Activated T-cell treated with anti-CD3 and anti-CD28 coated beads, Interleukin-2, amount 50 U/mL, for 72 hours (primary cell): ENCODE measurements at places on chromosomes 5 and 9. TPM values are rescaled to one million over a fixed set of nuclear protein-coding genes. Genes with fewer than 3 reads are reported as not detected.

DNA sequence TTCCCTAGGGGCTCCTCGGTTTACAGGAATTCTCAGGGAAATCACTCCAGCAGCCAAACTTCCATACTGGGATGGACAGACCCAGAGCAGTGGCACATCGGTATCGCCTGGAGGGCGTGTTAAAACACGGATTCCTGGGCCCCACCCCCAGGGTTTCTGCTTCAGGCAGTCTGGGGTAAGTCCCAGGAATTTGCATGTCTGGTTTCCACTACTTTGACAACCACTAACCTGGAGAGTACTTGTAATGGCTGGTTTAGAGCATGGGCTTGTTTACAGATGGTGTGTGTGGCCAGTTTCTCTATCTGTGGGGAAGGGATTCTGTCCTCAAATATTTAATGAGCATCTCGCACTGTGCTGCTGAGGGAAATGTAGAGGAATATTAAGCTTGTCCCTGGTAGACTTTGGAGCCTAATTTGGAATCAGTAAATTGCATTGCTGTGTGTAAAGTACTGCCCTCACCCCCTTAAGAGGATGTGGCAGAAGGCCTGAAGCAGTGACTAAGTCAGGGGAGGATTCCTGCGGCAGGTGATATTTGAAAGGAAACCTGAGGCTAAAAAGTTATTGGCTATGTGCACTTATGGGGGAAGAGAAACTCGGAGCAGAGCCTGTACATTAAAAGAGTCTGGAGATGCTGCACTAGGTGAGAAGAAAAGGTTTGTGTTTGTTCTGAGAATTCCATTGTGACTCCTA, 18.6 kb upstream of the TJP2 start:
- DNase-seq: no peak

DNA sequence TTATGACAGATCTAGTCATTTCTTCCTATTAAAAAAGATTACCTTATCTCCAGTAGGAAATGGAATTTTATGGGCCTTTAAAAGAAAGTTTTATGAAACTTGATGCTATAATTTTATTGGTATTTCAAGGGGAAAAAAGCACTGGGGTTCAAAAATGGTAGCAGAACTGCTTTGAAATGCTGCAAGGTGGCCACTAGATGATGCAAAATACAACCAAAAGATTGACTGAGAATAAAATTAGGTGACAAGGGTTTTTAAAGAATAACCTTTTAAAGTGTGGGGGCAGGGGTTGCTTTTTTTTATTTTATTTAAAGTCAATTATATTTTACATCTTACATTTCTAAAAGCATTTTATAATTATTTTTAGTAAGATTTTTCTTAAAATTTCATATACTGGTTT, 61.7 kb downstream of the KLF9 start:
- no peak for DNase-seq

DNA sequence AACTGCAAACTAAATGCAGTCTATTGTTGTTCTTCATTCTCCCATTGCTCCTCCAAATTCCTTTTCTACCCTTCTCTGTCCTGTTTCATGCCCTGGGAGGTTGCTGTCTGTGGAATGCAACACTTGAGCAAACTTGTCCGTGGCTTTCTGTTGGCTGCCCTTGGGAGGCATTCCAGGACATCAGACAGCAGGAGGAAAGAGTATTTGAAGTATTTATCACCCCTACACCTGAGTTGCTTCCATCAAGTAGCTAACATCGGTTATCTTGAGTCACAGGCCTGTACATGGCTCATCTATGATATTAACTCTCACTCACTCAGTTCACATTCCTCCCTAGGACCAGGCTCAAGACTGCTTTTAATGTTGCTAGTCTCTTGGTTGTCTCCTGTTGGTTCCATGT, 803.4 kb upstream of the CDH6 start:
- DNase-seq: no peak

GRCh38 chr9:12640016-12640587, 53.1 kb upstream of the TYRP1 start:
- no peak for DNase-seq

DNA sequence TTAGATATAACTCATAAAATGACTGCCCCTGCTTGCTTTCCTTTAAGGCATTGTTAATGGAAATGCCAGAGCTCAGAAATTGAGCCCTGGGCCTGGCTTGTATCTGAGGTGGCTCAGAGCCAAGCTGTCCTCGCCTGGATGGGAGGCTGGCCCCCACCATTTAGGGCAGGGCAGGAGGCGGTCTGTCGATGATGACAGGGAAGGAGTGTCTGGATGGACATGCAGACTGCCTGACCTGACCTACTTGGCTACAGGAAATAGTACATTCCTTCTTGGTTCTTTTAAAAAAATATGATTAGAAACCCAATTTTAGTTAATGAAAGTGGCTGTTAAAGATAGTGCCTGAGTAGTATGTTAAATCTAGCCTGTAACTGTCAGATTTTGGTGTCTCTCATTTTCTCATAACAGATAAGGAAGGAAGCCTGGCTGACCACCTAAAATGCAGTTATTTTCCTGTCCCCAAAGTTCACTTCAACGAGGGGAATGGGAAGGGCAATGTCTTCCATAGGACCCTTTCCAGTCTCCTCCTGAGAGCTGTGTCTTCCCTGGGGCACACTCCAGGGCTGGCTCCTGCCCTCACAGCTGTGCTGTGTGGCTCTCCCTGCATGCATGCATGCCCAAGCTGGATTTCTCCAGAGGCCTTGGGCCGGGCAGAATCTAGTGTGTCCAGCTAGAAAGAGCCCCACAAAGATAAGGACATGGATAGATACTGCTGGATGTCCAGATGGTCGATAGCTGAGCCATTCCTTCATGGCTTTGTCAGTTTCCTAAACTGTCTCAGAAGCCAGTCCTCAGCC, 42.3 kb downstream of the MACROH2A1 start:
- DNase-seq: no peak

DNA sequence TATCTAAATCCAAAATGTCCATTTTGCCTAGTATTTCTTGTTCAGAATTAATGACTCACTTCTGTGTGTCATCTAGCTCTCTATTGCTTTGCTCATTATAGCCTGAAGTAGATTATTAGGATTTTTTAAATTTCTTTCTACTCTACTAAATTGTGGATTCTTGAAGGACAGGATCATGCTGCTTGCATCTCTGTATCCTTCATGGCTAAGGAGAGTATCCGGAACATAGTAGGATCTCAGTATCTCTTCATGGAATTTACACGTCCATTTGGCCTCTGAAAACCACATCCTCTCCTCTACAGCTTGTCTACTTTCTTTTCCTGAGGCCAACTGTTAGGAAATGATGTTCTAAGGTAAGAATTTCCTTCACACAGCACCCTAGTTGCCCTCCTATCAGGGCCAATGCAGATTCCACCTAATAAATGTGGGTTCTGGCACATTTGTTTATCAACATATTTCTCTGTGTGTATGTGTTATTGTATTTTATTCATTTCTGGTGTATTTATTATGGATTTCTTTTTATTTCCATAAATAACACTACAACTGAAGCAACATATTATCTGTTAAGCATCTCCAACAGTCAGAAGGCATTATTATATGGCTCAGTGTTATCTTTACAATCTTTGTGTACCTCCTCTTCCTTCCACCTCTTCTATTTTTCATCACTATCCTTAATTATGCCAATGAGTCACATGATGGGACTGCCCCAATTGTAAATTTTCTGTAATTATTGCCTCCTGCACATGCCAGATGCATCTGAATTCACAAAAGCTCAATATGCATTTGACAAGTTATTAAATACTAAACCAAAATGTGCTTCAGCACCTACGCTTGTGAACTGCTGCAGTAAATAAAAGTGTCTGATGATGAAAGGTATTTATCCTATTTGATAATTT, 557.8 kb upstream of the TLE4 start:
- DNase-seq: no peak

DNA sequence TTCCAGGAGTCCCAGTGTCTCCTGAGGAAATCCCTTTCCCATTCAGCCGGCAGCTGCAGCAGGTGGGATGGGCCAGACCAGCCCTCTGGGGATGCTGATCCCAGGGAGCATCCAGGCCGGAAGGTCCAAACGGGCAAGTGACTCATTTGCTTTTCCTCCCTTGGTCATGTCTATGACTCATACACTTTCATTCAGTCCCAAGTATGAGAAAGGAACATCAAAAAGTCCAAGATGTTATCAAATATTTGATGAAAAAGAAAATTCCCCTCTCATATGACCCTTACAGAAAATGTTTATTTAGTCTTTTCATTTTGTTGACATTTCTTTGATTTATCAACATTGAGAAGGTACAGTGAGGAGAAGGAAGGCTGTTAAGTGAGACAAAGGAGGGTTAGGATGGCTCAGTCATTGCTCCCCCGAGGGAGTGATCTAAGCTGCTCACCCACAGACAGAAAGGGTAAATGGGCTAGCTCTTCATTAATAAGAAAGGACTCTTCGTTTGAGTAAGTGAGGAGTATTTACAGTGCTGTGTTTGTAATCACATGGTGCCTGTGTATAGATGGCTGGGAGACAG, 117.6 kb upstream of the ANKRD55 start:
- no peak for DNase-seq

CAMK2A gene
- not detected for total RNA-seq

ZSWIM6 gene
- 6.9 TPM for total RNA-seq
